ENCODE measurements at places on chromosomes 11 and 22.

GRCh38 chr11:130522284-130522961 lies 74.0 kb downstream of the ADAMTS15 start:
- DNase-seq, result peak; percentile 95

DNA sequence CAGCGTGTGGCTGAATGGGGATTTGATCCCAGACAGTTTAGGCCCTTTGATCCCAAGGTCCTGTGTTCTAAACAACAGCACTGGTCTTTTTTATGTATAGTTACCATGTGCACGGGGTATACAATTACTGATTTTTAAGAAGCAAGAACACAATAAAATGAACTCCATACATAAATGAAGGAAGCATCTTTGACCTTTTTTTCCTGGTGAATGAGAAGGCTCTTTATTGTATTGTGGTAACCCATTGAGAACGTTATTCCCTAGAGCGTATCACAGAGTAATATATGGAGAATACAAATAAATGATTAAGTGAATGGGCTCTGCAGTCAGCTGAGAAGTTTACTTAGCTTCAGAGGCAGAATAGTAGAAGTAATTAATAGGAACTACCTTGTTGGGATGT lies 563.6 kb downstream of the NTM start:
- no peak for DNase-seq

DNA sequence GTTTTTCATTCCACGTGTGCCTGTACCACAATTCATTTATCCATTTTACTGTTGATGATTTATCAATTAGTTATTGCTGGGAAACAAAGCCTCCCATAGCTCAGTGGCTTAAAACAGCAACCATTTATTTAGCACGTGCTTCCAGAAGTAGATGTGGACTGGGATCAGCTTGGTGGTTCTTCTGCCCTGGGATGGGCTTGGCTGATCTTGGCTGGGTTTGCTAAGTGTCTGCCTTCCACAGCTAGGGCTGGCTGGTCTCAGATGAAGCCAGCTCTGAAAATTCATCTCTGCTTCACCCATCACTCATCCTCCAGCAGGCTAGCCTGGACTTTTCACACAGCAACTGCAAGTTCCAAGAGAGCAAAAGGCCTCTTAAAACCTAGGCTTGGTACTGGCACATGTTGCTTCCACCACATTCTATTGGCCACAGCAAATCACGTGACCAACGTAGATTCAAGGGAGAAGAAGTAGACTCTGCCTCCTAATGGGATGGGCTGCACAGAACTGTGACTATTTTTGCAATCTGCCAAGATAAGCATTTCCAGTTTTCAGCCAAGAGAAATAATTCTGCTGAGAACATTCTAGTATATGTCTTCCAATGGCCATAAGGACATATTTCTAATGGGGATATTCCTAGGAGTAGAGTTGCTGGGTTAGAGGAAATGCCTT lies 124.9 kb downstream of the MN1 start:
- no peak for DNase-seq

- DNase-seq, result no peak
Measured at GRCh38 chr11:103480421-103480820, 371.2 kb downstream of the DYNC2H1 start.

DNA sequence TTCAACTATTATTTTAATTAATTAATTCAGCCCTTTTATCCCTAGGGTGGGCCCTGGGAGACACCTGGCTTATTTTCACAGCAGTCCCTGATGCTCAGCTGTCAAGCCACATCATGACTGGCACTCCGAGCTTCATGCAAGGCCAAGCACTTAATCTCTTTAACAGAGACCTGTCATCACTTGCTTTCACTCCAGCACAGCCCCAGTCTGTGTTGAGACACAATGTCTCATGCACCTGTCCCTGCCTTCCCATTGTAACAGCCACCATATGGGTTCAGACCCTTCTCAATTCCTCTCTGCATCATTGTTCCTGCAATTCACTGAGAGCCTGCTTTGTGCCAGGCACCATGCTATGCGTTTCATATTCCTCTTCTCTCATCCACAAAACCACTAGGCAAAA lies 222.2 kb upstream of the TENM4 start:
- no peak for DNase-seq

DNA sequence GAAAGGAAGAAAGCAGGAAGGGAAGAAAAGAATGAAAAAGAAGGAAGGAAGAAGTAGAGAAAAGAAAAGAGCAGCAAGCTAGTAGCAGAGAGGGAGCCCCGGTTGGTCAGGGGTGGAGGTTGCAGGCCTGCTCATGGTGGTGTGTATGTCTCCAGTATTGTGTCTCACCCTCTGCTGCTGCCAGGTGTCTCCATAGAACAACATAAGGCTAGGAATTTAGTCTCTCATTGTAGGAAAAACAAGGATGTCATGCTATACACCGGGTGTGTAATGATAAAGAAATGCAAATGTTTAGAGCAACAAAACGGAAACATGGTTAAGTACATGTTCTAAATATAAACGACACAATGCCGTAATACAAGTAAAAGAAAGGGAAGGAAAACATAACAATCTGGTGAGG lies 342.5 kb downstream of the NTM start:
- no peak for DNase-seq

- no peak for DNase-seq
Measured at GRCh38 chr11:12673601-12673923, 659 bp upstream of the TEAD1 start.

- no peak for DNase-seq
Measured at GRCh38 chr22:25655371-25655935, 86.5 kb upstream of the MYO18B start.

DNA sequence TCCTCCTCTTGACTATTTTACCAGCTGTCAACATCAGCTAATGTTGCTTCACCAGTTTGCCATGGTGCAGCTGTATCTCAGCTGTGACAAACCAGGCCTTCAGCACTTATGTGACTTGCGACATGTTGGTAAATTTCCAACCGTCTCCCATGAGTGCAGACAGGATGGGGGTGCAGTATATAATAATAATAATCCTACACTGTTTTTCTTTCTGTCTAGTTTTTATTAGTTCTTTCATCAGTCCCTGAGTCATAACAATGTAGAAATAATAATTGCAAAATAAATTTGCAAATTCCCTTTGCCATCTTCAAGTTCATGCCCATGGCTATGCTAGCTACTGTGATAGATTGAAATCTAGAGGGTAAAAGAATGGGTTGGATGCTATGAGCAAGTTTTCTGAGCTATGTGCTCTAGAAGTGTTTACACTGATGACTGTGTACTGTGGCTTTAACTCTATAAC lies 4.9 kb downstream of the MMP13 start:
- DNase-seq, result peak; percentile 60

DNA sequence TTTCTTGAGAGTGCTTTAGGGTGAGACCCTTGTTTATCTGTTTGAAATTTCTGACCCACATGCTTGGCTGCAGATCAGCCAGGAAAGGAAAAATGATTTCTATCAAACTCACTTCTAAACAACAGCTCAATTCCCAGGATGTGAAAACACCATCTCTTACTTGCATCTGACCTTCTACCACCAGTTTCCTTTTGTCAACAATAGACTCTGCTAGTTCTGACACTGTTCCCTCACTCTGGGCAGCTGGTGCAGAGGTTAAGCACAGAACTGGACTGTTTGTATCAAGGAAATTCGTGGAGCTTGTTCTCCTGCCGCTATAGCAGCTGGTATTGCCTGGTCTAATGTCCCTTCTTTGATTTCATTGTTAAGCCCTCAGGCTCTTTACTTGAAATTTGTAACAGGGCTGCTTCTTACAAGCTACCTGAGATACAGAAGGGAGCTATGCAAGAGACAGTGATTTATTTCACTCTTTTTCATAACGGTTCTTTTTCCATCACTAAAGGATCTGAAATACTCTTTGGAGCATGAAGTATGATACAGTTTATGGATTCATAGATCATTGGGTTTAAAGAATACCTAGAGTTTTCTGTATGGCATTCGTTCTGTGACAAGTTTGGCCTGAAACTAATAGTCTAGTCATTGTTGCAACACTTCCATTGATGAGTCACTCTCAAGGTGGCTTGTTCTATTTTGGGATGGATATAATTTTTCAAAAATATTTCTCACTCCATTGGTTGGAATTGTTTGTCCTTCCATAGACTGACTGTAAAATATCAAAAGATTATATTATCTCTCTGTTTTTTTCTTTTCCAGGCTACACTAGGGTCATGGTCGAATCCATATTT lies 178.2 kb upstream of the ZC3H12C start:
- DNase-seq, result peak; percentile 61

- no peak for DNase-seq
Measured at GRCh38 chr22:27372969-27373670, 428.4 kb downstream of the MN1 start.

GRCh38 chr11:61068581-61068980 lies 33.7 kb upstream of the CD5 start:
- DNase-seq, result no peak

DNA sequence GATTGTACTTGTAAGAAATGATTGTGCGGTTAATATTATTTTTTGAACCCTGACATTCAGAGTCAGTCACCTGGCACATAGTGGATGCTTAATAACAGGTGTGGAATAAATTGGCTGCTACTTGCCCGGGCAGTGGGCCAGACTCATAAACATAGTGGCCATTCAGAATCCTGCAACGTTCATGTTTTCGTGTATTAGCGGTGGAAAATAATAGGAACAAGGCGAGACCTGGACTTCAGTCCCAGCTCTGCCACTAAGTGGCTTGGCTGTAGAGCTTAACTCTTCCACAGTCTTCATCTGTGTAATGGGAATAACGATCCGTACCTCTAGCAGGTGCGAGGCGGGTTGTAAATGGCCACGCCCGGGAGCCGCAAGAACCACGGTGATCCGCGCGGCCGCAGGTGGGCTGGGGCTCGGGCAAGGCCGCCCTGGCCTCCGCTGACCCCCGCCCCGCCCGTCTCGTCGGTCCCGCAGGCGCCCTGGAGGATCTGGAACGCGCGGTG lies 761 bp upstream of the TMEM25 start:
- peak; percentile 8 for DNase-seq

DNA sequence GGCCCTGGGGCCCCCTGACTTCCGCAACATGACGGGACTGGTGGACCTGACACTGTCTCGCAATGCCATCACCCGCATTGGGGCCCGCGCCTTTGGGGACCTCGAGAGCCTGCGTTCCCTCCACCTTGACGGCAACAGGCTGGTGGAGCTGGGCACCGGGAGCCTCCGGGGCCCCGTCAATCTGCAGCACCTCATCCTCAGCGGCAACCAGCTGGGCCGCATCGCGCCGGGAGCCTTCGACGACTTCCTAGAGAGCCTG lies 992 bp downstream of the LRFN4 start:
- no peak for DNase-seq

GRCh38 chr11:36588099-36588498 lies 6.2 kb upstream of the IFTAP start:
- DNase-seq, result no peak

- DNase-seq, result no peak
Measured at GRCh38 chr22:23485490-23485889, 94.6 kb downstream of the IGLL1 start.

DNA sequence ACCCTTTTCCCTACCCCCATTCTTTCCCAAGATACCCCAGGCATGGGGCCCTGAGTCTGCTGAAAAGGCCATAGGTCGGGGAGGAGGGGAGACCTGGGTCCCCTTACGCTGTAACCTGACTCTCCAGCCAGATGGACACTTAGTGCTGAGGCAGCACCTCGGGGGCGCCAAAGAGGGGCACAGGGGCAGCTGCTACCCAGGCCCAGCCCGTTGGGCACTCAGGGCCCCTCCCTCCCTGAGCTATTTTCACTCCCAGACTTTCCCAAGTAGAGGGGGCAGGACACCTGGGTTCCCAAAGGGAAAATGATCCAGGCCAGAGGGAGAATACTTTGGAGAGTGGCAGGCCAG lies 933 bp downstream of the ACTN3 start:
- DNase-seq, result no peak

- no peak for DNase-seq
Measured at GRCh38 chr22:37240941-37241320, 3.1 kb downstream of the RAC2 start.

Measured in fibroblast of mammary gland (primary cell).